ENCODE measurements at places on chromosomes 2 and 18.
A peak's percentile ranks its signal among the peaks of the same experiment; 100 is the strongest.

DNA sequence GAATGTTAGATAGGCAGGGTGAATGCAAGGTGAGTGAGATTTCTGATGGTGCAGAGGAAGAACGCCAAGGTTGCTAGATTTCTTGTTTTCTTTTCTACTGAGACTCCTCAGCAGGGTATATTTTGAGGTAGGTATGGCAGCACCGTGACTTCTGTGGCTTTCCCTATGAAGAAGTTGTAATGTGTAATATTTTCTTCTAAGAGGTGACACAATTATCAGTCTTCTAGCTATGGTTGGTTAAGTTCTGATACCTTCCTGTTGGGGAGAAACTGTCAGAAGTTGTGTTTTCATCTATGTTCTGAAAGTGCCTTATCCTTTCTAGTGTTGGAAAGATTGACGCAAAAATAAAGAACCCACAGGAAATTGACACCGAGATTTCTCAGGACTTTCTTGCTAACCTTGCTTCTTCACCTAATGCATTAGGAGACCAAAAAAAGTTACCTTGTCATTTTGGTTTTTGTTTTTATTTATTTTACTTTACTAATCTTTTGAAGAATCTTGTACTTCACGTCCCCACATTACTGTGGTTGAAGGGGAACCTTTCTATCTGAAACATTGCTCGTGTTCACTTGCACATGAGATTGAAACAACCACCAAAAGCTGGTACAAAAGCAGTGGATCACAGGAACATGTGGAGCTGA, 11.9 kb downstream of the IL18R1 start:
- no peak for DNase-seq

DNA sequence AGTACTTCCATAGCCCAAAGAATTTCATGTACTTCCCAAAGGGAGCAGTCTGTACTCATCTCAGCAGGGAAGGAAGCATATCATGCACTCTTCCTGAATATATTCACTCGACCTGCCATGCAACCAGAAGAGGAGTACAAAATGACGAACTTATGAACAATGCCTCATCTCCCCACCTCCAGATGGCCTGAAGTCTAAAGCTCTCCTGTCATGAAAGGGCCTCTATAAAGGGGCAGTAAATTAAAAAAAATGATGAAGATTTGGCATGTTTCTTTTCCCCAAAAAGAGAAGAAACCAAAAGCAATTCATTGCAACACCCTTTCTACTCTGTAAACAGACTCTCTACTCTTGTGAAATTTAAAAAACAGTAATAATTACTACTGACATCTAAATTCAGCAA, 1601.1 kb downstream of the LRP1B start:
- DNase-seq = no peak

DNA sequence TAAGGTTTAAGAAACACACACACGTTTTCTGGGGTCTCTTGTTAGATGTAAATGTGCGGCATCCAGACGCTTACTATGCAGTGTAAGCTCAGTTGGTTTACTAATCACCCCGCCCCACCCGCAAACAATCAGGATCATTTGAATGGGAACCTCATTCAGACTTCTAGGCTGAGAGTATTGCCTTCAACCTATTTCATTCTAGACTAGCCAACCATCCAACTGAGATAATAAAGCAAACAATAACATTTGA, 1.3 kb upstream of the FIGN start:
- DNase-seq = no peak

DNA sequence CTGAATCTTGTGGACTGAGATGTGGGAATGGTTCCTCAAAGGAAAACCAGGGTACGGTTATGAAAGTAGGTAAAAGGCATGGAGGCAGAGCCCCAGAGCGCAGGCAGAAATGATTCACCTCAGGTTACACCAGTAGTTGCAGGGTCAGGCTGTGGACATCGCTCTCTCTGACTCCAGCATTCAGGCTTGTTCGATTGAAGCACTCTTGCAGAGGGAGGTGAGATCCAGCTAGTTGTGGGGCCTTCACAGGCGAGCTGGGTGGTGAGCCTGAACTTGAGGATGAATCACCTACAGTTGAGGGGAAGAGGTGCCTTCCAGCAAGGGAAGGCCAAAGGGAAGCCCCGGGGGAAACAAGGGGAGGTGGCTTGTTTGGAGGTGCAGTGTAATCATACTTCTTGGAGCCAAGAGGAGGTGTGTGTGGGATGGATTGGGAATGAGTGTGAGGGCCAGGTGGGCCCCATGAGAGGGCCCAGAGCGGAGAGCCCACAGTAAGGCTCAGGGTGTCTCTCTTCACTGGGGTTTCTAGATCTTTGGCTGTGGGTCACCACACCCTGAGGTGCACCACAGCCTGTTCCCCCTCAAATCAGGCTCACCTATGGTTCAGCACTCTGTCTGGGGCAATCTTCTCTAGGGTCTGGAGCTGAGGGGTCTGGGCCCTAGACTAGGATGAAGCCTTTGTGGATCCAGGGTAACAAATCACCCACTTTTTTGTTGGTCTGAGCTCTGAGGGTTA, 48.5 kb upstream of the MCFD2 start:
- DNase-seq = peak; percentile 49

DNA sequence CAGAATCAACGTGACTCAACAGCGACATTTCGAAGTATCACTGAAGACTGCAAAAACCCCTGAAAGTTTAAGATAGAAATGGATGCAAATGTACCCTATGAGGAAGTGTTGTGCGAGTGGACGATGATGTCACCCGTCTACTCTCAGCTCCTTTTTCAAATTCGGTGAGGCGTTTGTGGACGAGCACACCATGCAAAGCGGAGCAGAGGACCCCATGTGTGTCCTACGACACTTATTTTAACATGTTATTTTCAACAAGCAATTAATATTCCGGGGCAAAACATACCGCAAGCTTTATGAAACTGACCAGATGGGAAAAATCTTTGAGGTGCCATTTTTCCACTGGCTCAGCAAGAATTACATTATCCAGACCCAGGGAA, 2.0 kb downstream of the PXDN start:
- peak; percentile 58 for DNase-seq

GRCh38 chr2:100903534-100904258, 83.8 kb downstream of the NPAS2 start:
- peak; percentile 59 for DNase-seq

GRCh38 chr2:177264209-177264692, 276 bp downstream of the NFE2L2 start:
- no peak for DNase-seq

DNA sequence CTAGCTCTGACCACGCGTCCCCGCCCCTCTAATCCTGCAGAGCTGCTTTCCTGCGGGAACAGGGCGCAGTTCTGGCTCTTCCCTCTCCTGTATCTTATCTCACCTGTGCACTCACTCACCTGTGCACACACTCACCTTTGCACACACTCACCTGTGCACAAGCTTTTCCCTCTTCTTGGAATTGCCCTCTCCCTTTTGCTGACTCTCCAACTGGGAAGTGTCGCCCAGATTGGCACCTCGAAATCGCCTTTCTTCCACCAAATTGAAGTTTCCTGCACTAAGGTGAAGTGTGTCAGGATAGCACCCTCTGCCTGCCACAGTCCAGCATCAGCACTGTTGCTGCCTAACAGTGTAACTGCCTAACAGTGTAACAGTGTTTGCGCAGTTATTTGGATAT, 566 bp upstream of the CMPK2 start:
- DNase-seq = peak; percentile 57

GRCh38 chr2:44237221-44237620, 38.1 kb upstream of the SLC3A1 start:
- DNase-seq = no peak

GRCh38 chr2:196316050-196316430, 144.7 kb upstream of the STK17B start:
- peak; percentile 10 for DNase-seq

GRCh38 chr2:16747689-16748088, 82.1 kb upstream of the CYRIA start:
- no peak for DNase-seq
